ENCODE measurements at places on chromosomes 5 and 9.

- DNase-seq: no peak
These were observed 30.6 kb upstream of the TTC1 start for GRCh38 chr5:159978358-159978757.

DNA sequence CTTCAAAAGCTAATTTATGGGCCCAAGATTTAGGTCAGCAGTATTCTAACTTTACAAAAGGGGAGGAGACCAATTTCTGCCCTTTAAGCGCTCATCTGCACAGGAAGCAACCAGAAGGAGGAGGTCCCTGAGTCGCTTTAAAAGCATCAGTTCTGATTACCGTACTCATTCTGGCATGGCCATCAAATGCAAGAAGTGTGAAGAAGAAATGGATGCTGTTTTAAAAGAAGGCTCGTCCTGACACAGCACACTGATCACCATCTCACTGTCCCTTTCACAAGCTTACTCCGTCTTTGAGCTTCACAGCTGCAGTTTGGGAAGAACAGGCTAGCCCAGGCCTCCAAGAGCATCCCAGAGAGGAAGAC lies 17.5 kb downstream of the ZNF608 start:
- no peak for DNase-seq

GRCh38 chr5:58153255-58153654 lies 306.6 kb downstream of the PLK2 start:
- no peak for DNase-seq

- peak; percentile 30 for DNase-seq
These were observed 580 bp downstream of the ERAP1 start for GRCh38 chr5:96807075-96807654.

GRCh38 chr9:106976772-106977171 lies 113.8 kb downstream of the ZNF462 start:
- DNase-seq: no peak

DNA sequence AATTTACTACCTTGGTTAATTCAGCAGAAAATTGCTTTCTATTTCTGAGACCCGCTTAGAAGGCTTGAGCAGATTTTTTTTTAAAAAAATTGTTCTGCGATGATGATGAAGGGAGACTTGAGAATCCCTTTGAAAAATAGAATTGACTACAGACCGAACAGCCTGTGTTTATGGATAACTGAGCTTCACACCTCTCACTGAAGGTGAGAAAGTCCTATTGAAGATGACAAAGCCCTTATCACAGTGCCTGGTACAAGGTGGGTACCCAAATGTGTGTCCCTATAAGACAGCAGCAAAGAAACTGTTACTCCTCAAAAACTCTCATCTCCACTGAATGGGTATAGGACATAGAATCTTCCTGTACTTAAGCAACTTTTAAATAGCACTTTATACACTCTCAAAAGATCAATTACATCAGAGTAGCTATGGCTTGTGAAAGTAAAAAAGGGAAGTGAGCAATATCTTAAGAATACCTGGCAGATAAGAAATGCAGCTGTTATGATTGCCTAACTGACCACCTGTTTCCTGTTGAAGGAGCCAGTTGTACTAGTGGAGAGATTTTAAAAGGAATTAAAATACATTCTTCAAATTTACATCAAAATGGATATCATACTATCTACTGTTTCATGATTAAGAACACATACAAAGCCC lies 419.7 kb downstream of the CHSY3 start:
- DNase-seq: no peak

GRCh38 chr9:132505991-132506655 lies 76.3 kb upstream of the BARHL1 start:
- no peak for DNase-seq

- no peak for DNase-seq
These were observed 17.9 kb upstream of the AFF4 start for GRCh38 chr5:132981288-132981687.

- DNase-seq: no peak
These were observed 128.3 kb downstream of the EFNA5 start for GRCh38 chr5:107542428-107542827.

GRCh38 chr9:84793251-84793650 lies 123.7 kb downstream of the NTRK2 start:
- no peak for DNase-seq

GRCh38 chr5:167814828-167815227 lies 476.6 kb upstream of the WWC1 start:
- no peak for DNase-seq

DNA sequence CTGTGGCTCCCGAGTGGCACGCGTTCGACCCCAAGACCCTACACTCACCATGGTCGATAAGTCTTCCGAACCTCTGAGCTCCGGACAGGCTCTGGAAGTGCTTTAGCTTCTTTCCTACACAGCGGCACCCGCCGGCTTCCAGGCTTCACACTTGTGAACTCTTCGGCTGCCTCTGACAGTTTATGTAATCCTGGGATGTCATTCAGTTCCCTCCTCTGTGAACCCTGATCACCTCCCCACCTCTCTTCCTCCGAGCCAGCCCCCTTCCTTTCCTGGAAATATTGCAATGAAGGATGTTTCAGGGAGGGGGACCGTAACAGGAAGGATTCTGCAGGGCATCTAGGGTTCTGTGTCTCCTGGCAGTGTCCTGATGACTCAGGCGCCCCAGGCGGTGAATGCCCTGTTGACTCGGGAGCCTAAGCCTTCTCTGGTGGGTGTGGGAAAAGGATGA lies at the start of gene CD14:
TSS of gene CD14 (minus strand) at position 155 of the 451 bp plus-strand sequence. CDS start at position 51, 104 bp downstream.
- DNase-seq: no peak

- no peak for DNase-seq
These were observed 302.4 kb downstream of the ATPSCKMT start for GRCh38 chr5:9947225-9947714.

DNA sequence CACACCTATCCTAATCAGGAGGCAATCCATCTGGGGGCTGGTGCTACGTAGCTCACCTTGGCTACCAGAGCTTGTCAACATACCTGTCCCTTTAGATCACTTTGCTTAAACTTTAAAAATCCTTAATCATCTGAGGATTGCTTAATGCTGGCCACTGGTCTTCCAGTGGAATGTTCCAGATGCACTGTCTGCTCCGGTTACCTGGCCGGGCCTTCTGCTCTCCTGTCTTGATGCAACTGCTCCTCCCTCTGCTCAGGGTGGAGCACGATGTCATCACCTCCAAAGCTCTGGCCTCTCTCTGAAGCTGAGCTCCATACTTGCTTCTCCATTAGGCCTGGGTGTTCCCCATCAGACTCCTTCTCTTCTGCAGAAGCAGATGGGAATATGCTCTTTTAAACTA lies 106.5 kb upstream of the OTULINL start:
- DNase-seq: no peak
